ENCODE measurements at places on chromosomes 13 and 19. TPM values are rescaled to one million over a fixed set of nuclear protein-coding genes. Genes with fewer than 3 reads are reported as not detected.

SYT5 gene
- total RNA-seq: 1.9 TPM

GRCh38 chr13:91228108-91228507, 119.4 kb upstream of the MIR17HG start:
- no peak for DNase-seq

GRCh38 chr19:46018729-46019251, 4.1 kb downstream of the PGLYRP1 start:
- DNase-seq: no peak

DNA sequence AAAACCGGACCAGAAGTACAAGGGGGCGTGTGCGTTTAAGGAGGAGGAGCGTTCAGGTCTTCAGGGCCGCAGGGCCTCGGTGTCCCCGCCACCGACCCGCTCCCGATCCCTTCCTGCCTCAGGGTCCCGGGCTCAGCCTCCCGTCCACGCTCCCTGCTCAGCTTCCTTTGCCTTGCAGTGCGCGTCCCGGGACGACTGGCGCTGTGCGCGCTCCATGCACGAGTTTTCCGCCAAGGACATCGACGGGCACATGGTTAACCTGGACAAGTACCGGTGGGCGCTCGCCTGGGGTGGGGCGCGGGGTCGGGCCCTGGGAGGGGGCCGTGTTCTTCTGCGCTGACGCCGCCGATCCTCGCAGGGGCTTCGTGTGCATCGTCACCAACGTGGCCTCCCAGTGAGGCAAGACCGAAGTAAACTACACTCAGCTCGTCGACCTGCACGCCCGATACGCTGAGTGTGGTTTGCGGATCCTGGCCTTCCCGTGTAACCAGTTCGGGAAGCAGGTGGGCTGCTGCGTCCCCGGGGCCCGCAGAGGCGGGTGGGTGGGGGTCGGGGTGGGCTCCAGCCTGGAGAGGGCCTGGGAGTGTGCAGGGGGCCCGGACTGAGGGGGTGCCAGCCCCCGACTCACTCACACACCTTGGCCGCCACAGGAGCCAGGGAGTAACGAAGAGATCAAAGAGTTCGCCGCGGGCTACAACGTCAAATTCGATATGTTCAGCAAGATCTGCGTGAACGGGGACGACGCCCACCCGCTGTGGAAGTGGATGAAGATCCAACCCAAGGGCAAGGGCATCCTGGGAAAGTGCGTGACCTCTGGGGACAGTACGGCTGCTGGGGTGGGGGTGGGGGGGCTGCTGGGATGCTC, 1.4 kb downstream of the GPX4 start:
- no peak for DNase-seq

DNA sequence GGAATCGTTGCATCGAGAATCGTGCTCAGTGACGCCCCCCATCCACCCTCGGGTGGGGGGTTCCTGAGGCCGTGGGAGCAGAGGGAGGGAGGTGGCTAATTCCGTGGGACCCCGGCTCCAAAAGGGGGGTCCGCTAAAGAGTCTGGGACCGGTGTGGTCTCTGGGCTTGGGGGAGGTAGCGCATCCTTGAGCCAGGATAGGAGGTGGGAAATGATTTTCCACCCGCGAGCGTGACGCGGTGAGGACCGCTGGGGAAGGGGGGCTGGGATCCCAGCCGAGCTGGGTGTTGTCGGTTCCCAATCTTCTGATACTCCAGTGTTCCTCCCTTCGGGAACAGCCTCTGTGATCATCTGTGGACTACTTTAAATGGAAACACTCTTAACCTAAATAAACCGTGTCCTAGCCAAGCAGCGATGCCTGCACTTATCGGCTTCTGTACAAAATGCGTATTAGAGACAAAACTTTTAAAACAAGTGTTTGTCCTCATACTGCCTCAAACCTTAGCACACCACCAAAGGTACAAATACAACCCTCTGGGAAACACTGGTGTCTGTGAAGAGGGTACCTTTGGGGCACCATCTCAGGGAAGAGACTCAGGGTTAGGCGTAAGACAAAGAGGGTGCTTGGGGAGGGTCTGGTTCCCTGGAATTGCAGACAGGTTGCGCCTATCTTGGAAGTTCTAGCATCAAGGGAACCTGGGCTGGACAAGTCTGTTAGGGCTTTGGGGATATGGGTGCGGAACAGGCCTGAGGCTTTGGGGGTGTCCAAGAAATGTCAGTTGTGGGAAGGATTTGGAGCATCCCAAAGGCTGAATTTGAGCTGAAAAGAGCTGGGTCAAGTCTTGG, 16.0 kb downstream of the KCNC3 start:
- no peak for DNase-seq

DNA sequence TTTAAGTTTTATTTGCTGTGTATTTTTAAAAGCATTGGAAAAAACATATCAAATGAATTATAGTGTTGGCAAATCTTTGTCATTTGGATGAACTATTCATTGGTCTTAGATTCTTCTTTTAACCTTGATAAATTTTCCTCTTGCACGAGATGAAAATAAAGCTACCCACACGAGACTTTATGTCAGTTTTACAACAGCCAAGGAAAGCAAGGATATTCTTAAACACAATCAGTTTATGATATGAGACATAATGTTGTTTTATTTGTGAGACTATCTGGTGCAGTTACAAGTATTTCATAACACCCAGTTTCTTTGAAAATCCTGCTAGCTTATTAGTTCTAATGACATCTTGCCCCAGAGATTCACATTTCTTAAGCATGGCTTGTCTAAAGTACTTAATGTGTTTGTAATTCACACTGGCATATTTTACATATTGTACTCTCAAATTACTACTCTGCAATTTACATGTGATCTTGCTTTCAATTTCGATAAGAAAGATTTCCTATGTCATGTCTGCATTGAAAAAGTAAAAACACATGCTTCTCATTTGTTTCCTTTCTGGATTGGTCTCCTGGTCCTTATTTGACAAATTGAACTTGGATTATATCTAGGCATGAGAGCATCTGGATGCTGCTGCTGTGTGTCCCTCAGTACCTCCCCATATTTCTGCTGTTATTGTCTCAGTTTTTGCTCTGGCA, 955.5 kb upstream of the PCDH9 start:
- DNase-seq: no peak
